ENCODE measurements at places on chromosomes 4 and X. TPM values are rescaled to one million over a fixed set of nuclear protein-coding genes. Genes with fewer than 3 reads are reported as not detected.

DNA sequence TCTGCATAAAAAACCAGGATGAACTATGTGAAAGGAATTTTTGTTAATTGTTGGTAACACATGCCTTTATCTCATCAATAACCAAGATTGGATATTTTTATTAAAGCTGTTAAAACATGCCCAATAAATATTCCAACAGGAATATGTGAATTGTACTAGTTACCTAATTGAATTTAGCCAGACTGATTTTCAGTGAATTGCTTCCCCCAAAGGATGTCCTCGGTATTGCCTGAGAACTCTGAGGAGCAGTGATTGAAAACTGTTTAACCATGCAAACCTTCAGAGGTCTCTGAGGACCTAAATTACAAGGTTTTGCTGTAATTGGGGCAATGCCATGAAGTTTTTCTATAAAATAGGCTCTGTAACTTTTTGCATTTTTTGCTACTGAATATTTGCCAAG is 66.6 kb downstream of the BLTP1 start:
- H3K4me1 ChIP-seq, result no peaks in the 10 kb centered on the region
- DNase-seq, result no peak
- no peak overlapping the region for H3K4me3 ChIP-seq
- no peaks in the 10 kb centered on the region for H3K27me3 ChIP-seq

- no peaks in the 10 kb centered on the region for H3K27me3 ChIP-seq
- H3K36me3 ChIP-seq, result no peaks in the 10 kb centered on the region
- no peak for DNase-seq
- no peak overlapping the region for H3K4me3 ChIP-seq
Measured at GRCh38 chr4:18698119-18698883, 676.7 kb upstream of the LCORL start.

DNA sequence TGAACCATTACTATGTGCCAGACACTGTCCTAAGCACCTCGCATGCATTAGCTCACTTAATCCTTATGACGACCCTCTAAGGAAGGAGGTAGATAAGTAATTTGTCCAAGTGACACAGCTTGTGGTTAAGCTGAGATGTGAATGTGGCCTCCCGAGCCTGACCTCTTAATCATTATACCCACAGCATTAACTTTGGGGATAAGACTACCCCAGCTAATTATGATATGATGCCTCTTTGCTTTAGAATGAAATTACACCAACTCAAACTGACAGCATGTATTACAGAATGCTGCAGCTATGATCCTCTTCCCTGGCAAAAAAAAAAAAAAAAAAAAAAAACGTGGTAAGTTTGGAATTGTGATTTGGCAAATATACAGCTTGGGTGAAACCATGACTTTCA is 53.5 kb downstream of the APBB2 start:
- no peak overlapping the region for H3K27ac ChIP-seq
- no peaks in the 10 kb centered on the region for H3K4me1 ChIP-seq
- H3K4me3 ChIP-seq, result no peak overlapping the region
- DNase-seq, result no peak

The PAGE5 gene
- total RNA-seq, result not detected

The HS6ST2 gene
- total RNA-seq, result 0.39 TPM

The MID1 gene
- total RNA-seq, result 0.70 TPM
